ENCODE measurements at places on chromosomes 1 and 21.

GRCh38 chr1:219991919-219992318 is 54.4 kb downstream of the EPRS1 start:
- DNase-seq: no peak

DNA sequence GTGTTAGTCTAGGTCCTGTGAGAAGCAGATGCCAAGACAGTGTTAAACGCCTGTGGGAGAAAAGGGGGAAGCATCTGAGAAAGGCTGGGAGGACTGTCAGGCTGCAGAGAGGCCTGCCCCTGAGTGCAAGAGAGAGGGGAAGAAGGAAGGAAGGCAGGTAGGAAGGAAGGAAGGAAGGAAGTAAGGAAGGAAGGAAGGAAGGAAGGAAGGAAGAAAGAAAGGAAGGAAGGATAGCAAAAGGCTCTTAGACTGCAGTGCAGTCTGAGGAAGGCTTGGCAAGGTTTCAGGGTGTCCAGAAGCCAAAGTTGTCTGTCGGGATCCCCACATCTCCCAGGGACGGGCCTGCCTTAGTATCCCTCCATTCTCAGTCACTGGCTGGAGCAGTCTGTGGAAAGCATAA is 82.6 kb downstream of the SPATA46 start:
- DNase-seq: no peak

DNA sequence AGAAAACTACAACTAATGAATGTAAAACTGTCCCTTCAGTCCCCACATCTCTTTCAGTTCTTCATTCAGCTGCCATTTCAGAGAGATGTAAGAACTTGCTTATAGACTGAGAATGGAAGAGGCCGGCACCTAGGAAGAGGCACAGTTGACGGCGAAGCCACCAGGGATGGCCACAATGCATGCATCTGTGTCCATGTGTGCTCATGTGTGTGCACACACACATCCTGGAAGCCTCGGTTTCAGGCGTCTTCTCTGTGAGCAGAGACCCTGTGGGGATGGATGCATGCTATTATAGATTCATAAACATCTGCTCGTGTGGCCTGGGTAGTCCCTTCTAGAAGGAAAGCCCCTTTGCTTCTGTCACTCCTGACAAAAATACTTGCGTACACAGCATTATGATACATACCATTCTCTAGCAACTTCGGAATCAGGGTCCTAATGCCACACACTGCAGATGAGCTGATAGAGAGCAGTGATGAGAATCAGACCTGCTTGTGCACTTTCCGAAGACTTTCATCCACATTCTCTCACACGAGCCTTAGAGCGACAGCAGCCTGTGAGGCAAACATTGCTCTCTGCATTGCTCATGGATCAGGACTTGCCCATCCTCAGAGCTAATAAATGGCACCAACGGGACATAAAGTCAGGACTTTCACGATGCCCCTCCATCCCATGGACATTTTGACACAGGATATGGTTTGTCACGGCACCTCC is 12.4 kb upstream of the GPR61 start:
- no peak for DNase-seq

GRCh38 chr1:246726255-246726679 is 2.1 kb downstream of the SCCPDH start:
- no peak for DNase-seq

GRCh38 chr1:7495962-7496361 is 275.1 kb upstream of the VAMP3 start:
- no peak for DNase-seq

DNA sequence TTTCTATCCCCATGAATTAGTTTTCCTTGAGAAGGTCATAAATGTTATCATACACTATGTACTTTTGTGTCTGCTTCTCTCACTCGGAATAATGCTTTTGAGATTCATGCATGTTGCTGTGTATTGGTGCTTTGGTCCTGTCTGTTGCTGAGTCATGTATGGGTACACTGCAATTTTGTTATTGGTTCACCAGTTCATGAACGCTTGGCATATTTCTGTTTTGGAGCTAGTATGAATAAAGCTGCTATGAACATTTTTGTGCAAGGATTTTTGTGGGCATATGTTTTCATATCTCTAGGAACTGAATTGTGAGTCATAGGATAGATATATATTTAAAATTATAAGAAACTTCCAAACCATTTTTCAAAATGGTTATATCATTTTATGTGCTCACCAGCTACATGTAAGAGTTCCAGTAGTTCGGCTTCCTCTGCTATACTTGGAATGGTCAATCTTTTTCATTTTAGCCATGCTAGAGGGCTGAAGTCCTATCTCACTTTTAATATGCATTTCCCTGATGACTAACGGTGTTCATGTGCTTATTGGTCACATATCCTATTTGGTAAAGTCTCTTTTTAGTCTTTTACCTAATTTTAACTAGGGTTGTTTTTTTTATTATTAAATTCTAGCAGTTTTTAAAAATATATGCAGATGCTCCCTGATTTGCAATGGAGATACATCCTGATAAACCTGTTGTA is 38.2 kb downstream of the ETS2 start:
- peak; percentile 83 for DNase-seq

DNA sequence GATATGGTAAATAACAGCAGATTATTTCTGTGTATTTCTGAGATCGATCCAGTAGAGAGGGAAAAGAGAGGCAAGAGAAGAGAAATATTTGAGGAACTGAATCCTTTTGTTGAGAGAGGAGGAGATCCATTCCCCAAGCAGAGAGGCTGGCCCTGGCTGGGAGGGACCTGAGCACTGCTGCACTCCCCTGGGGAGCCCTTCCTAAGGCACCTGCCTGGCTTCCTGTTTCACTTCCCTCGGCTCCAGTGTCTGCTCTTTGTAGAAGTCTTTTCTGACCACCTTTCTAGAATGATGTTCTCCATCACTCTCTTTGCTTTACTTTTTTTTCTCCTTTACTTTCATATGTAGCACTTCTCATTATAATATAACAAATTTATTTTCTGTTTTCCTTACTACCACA is 42.3 kb upstream of the SLC6A9 start:
- no peak for DNase-seq

GRCh38 chr1:46522184-46522968 is 29.1 kb downstream of the KNCN start:
- DNase-seq: no peak

GRCh38 chr1:5994713-5995621 is 2.7 kb upstream of the NPHP4 start:
- DNase-seq: no peak

- DNase-seq: no peak
Observed at GRCh38 chr1:8396083-8396785, 78.3 kb downstream of the SLC45A1 start.

DNA sequence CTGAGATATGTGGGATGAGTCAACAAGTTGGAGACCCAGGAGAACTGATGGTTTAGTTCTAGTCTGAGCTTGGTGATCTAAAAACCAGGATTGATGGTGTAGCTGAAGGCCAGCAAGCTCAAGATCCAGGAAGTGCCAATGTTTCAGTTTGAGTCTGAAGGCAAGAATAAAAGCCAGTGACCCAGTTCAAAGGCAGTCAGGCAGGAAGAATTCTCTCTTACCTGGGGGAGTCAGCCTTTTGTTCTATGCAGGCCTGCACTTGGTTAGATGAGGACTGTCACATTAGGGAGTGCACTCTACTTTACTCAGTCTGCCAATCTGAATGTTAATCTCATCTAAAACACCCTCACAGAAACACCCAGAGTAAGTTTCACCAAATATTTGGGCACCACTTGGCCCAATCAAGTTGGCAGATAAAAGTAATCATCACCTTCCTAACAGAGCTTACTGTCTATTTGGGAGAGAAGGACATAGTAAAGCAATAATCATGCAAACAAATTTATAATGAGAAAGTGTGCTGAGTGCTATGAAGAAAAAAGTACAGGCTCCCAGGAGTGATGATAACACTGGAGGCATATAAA is 63.4 kb downstream of the TSEN15 start:
- no peak for DNase-seq

DNA sequence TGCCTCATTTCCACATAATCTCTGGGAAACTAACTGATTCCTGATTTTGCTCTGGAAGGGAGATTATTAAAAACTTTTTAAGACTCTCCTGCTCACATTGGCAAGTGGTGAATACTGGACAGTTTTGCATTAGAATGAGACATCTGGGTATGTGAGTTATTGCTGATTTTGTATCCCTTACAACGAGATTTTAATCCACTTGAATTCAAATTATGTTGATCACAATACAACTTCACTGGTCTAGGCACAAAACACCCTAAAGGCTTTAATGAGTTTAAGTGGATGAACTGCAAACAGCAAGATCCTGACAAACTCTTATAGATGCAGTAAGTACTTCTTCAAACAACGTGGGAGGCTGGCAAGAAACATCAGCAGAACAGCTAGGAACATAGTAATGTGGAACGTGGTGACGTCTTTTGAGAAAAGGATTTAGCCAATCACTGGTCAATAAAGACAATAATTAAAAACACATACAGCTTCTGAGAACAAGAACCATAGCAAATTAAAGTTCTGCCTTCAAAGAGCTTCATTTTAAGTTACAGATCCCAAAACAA is 10.2 kb upstream of the LYPLAL1 start:
- no peak for DNase-seq

DNA sequence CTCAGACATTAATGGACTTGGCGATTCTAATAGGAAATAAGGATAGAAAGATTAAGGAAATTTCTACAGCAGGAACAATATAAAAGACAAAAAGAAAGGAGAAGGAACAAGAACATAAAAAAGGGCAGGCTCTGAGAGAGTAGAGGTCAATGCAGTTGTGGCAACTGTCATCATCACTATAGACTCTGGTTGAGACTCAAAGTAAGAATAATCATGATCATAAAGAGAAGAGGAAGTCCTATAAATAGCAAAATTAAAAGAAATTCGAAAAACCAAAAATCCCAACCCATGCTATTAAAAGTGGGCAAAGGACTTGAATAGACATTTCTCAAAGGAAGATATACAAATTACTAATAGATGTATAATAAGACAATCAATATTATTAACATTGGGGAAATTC is 14.4 kb upstream of the XCL1 start:
- DNase-seq: no peak

DNA sequence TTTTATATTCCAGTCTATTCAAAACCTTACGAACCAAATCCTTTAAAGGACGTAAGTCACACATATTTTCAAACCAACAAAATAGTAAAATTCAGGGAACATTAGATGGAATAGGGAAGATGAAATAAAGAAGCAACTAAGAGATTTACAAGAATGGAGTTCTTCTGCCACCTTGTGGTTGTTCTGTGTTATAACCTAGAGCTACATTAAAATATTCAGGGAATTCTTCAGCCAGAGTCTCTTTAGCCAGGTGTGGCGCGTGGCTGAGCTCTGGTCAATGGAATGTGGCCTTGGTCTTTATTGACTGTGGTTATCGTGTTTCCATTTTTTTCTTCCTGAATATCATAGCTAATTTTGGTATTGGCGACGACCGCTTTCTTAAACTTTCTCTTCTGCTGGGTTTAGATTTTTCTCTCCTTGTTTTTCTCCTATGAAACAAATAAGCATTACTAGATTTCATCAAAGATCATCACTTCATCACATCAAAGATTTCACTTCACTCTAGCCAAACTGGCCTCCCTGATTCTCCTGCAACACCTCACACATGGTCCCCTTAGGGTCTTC is 221.3 kb downstream of the MRPL39 start:
- no peak for DNase-seq

GRCh38 chr1:58884706-58885661 is 101.1 kb upstream of the JUN start:
- DNase-seq: no peak

All from AG04449 (cell line).